ENCODE measurements at places on chromosomes 4 and X.

GRCh38 chr4:31071508-31072486 lies 351.6 kb downstream of the PCDH7 start:
- no peak for DNase-seq

- DNase-seq = no peak
Observed at GRCh38 chr4:184851200-184851541, 25.4 kb upstream of the ACSL1 start.

DNA sequence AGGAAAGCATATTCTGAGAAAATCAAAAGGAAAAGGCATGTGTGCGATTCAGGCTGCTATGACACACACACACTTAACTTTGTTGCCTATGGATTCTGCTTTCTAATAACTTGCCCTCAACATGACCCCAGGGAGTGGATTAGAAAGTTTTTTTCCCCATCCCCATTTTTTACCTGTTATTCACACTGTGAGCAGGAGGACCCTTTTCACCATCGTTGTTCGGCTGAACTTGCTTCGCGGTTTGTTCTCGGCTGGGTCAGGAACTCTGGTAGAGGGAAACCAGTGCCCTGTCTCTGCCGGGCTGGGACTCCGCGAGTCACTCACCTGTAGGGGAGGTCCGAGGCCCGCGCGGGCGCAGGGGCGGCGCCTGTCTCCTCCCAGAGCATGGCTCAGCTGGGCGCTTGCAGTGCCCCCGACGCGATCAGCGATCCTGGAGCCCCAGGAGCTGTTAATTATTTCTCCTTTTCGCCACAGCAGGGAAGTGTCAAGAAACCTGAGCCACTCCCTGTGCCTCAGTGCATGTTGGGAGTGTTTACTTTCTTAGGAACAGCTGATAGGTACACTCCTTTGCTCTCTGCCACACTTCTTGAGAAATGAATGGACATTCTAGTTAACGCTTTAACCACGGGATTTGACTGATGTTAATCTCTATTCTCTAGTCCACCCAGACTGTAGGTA lies at the start of gene RASSF6:
RASSF6 (minus strand) TSS at position 322 of the 678 bp plus-strand sequence. CDS start 8,641 bp downstream, outside the sequence.
- peak; percentile 44 for DNase-seq

DNA sequence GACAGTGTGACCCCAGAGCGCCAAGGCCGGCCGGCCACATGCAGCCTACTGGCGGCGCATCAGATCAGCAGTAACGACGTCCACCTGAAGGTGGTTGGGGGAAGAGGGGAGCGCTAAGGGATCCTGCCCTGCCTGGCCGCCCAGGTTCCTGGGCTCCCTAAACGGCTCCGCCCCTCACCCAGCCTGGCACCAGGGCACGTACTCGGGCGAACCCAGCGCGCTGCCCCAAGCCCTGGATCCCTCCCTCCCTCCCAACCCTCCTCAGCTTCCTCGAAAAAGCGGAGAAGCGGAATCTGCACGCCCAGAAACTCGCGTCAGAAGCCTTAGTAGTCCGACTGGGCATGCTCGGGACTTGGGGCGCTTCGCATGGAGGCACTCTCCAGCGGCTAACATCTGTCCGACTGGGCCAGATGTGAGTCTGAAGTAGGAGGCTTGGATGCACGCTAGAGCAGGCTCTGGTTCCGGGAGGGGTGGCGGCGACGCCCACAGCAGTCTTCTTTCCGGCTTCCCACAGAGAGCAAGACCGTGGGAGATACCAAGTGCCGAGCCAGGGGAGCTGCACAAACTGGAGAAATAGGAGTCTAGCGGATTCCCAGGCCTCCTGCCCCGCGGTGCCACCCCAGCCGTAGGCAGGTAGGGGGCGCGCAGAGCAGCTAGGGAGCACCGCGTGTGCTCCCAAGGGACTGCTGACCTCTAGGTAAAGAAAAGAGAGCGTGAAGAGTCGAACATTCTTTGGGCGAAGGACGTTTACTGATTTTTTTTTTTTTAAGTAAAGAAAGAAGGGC lies 114.3 kb upstream of the TEX13C start:
- DNase-seq = no peak

GRCh38 chr4:3853388-3854035 lies 87.3 kb downstream of the ADRA2C start:
- no peak for DNase-seq

GRCh38 chrX:7261672-7262332 lies 113.8 kb upstream of the PUDP start:
- DNase-seq = no peak

GRCh38 chr4:54384563-54384962 lies 155.5 kb downstream of the PDGFRA start:
- no peak for DNase-seq

- DNase-seq = no peak
Observed at GRCh38 chr4:69730002-69730401, 30.4 kb downstream of the SULT1B1 start.

- no peak for DNase-seq
Observed at GRCh38 chrX:114952696-114953095, 64.7 kb downstream of the IL13RA2 start.

DNA sequence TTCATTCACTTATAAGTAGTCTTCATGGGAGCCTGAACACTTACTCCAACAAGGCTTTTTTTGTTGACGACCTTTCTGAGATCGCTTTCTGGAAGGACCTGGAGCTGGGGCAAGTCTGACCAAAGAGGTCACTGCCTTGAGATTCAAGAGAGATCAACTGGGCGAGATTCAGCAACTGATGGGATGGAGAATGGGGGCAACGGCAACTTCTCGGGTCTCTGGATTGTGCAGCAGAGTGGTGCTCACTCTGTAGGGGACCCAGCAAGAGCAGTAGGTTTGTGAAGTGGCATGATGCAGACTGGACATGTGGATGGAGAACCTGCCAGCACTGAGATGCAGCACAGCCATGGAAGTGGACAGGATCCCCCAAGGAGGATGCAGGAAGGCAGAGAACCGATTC lies 288.1 kb downstream of the EVC2 start:
- no peak for DNase-seq
